Transverse colon (tissue), 4 donors: ENCODE measurements at places on chromosomes 4 and X. TPM values are rescaled to one million over a fixed set of nuclear protein-coding genes. Genes with fewer than 3 reads are reported as not detected.

Gene HEPH
- 205 TPM for total RNA-seq

- H3K27ac ChIP-seq: peak overlapping the region; percentile 14
- DNase-seq: no peak
- no peak overlapping the region for H3K4me3 ChIP-seq
- H3K36me3 ChIP-seq: no peaks in the 10 kb centered on the region
Measured at GRCh38 chr4:78567500-78568060, 16.0 kb downstream of the ANXA3 start.

DNA sequence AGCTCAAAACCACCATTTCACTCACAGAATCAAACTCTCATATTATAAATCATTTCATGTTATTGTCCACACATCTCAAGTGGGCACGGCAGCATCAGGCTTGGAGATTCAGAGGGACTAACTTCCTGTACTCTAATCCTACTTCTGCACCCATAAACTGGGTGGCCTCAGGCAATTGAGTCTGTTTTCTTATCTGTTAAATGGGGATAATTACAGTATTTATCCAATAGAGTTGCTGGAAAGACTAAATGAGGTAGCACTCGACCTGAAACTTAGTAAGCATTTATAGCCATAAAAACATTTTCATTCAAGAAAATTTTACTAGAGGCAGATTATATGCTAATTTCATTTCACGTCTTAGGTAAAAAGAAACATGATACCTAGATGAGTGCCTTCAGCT lies 13.0 kb downstream of the TBC1D1 start:
- H3K4me3 ChIP-seq: no peak overlapping the region
- no peak for DNase-seq
- H3K27ac ChIP-seq: no peak overlapping the region
- H3K36me3 ChIP-seq: no peaks in the 10 kb centered on the region
- H3K27me3 ChIP-seq: no peaks in the 10 kb centered on the region
- H3K4me1 ChIP-seq: peaks cover 7% of the 10 kb centered on the region

Gene JCHAIN
- total RNA-seq: 279 TPM

DNA sequence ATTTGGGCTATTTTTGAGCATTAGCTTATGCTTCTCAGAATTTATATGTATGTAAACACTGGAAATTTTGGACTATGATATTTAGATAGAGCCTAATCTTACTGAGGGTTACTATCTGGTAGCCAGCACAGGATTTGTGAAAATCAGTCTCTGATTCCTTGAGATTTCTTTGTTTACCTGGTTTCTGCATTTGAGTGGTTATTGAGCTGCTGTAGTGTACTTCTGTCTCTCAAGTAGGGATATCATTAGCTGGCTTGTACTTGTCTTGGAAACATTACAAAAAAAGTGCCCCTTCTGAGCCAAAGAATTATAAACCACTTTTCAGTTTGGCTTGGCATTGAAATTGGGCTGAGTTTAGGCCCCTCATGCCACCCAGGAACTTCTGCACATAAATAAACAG lies 49.7 kb downstream of the TLL1 start:
- no peak for DNase-seq
- H3K4me1 ChIP-seq: no peaks in the 10 kb centered on the region
- H3K27ac ChIP-seq: no peak overlapping the region
- H3K36me3 ChIP-seq: no peaks in the 10 kb centered on the region
